ENCODE measurements at places on chromosomes 2 and 18.

DNA sequence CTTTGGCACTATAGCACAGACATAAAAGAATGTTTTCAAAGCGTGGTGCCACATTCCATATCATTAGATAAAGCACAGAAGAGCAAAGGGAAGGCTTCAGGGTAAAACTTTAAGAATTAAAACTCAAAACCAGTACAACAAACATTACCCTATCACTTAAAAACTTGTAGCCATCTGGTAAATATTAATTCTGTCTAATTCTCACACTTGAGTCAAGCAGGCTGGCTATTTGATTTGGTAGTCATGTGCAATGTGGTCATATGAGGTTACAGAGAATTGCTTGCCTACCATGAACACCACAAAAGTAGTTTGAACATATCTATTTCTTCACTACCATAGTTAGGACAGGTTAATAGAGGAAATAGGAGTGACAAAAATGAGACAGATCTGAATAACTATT is 244.9 kb downstream of the IRS1 start:
- DNase-seq = no peak

DNA sequence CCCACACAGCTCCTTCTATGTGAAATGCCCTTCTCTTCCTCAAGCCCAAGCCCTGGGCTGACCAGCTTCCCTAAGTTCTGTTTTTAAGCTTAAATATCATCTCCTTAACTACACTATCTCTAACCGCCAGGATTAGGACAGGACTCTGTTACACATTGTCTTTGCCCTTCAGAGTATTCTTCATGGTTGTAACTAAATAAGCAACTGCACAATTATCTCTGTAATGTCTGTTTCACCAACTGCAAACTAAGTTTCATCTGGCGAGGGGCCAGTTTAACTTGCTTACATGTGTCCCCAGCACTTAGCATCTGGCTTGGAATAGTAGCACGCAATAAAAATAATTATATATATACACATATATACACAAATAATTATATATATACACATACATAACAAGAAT is 1.1 kb upstream of the ERMN start:
- no peak for DNase-seq

- DNase-seq = no peak
Measured at GRCh38 chr2:62724106-62724505, 18.6 kb downstream of the EHBP1 start.

GRCh38 chr18:58955001-58955400 is 90.3 kb downstream of the ZNF532 start:
- DNase-seq = no peak

- DNase-seq = no peak
Measured at GRCh38 chr2:236284208-236284607, 20.0 kb upstream of the ASB18 start.

GRCh38 chr2:40458271-40458794 is 6.4 kb upstream of the SLC8A1 start:
- DNase-seq = no peak

- DNase-seq = no peak
Measured at GRCh38 chr18:77119851-77120491, 12.6 kb downstream of the MBP start.
